Activated naive CD4-positive, alpha-beta T cell treated with anti-CD3 and anti-CD28 coated beads for 36 hours (primary cell): ENCODE measurements at places on chromosomes 12 and 14.
A peak's percentile ranks its signal among the peaks of the same experiment; 100 is the strongest.

- H3K4me3 ChIP-seq = no peak overlapping the region
- no peak overlapping the region for H3K27ac ChIP-seq
- DNase-seq = no peak
- H3K4me1 ChIP-seq = peaks cover 10% of the 10 kb centered on the region
- no peaks in the 10 kb centered on the region for H3K36me3 ChIP-seq
These were observed 268.0 kb downstream of the KCNC2 start for GRCh38 chr12:74941670-74942069.

DNA sequence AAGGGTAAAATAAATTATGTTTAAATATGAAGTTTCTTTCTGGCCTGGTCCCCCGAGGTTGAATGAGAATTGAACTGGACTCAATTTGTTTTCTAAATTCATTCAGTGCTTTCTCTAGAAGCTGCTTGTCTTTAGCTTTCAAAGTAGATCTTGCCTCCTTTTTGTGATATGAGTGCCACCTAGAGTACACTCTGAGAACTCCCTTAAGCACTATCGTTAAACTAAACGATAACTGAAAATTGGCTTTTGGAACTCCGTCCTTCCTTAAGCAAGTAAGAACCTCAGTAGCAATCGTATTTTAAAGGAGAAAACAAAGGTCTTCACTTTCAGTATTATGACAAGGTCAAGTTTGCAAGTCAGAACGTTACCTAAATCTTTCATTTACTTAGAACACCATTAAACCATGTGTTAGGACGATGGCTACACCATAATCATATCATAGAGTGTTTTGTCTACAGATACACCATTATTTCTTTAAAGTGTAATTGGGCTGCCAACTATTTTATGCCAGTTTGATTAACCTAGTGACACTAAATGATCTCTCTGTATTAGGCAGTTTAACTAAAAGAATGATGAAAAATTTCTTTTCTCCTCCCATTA, 364.8 kb downstream of the SNAPC1 start:
- no peaks in the 10 kb centered on the region for H3K4me1 ChIP-seq
- H3K36me3 ChIP-seq = no peaks in the 10 kb centered on the region
- H3K4me3 ChIP-seq = no peak overlapping the region
- H3K27ac ChIP-seq = no peak overlapping the region
- H3K27me3 ChIP-seq = peaks cover 29% of the 10 kb centered on the region
- DNase-seq = peak; percentile 5

DNA sequence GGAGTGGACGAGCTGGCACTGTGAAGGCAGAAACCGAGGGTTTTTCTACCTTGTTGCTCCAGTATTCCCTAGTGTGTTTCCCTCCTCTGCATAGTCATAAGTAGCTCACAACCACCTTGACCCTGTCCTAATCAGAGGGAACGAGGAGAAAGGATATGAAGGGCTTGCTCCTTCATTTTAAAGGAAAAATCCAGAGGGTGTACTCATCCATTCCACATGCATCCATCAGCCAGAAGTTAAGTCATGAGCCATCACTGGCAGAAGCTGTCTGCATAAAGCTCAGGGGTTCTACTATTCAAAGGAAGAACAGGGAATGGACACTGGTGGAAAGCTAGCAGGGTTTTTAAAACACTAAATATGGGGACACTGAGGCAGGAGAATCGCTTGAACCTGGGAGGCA, 84.3 kb upstream of the FOXN3 start:
- peaks cover 28% of the 10 kb centered on the region for H3K4me1 ChIP-seq
- H3K36me3 ChIP-seq = peaks cover 4% of the 10 kb centered on the region
- no peak for DNase-seq
- H3K27me3 ChIP-seq = no peaks in the 10 kb centered on the region
- no peak overlapping the region for H3K4me3 ChIP-seq

GRCh38 chr12:53670971-53671370, 4.9 kb downstream of the ATP5MC2 start:
- H3K27me3 ChIP-seq = no peaks in the 10 kb centered on the region
- H3K4me3 ChIP-seq = no peak overlapping the region
- no peak overlapping the region for H3K27ac ChIP-seq
- H3K36me3 ChIP-seq = peaks cover 65% of the 10 kb centered on the region
- no peak for DNase-seq

GRCh38 chr12:108302403-108303311, 36.5 kb downstream of the CMKLR1 start:
- H3K27me3 ChIP-seq = peaks cover 12% of the 10 kb centered on the region
- H3K4me1 ChIP-seq = no peaks in the 10 kb centered on the region
- no peak overlapping the region for H3K4me3 ChIP-seq
- DNase-seq = no peak

DNA sequence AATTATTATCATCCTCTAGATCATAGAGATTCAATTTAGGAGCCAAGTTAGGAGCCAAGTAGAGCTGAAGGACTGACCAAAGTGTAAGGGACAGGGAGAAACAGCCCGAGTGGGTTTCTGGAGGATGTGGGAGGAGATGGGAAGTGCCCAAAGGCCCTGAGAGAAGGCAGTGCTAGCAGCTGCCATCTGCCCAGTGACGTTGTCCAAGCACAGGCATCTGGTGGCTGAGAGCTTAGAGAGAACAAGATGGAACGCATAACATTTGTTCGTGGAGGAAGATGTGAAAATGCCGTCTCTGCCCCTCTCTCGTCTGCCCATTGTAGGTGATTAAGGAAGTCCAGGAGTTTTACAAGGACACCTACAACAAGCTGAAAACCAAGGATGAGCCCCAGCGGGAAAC, 34.7 kb downstream of the CD9 start:
- no peaks in the 10 kb centered on the region for H3K27me3 ChIP-seq
- H3K4me3 ChIP-seq = no peak overlapping the region

- no peaks in the 10 kb centered on the region for H3K36me3 ChIP-seq
- H3K4me3 ChIP-seq = no peak overlapping the region
- peak; percentile 67 for DNase-seq
- no peak overlapping the region for H3K27ac ChIP-seq
These were observed 6.2 kb upstream of the PLEKHH1 start for GRCh38 chr14:67526676-67527459.

DNA sequence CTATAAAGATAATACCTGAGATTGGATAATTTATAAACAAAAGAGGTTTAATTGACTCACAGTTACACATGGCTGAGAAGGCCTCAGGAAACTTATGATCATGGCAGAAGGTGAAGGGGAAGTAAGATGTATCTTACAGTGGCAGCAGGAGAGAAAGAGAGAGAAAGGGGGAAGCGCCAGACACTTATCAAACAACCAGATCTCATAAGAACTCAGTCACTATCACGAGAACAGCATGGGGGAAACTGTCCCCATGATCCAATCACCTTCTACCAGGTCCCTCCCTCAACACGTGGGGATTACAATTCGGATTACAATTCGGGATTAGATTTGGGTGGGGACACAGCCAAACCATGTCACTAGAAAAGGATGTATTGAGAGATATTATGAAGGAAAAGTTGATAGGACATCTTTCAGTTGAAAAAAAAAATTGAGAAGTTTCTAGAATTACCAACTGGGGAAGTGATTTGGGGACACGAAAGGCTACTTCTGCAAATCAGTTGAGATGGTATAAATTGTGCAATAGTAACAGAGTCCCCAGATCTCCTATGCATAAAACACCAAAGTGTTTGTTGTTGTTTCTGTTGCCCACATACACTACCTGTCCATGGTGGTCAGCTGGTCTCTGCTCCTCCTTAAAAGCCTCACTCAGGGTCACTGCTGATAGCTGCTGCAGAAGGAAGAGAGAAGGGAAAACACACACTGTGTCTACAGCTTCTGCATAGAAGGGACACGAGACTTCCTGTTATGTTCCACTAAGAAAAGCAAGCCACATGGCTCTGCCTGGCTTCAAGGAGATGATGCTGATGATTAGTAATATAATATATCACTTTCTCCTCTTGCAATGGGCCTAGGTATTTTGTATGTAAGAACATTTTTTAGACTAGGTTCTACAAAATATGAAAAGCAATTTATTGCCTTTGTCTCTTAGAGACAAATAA, 465.5 kb downstream of the PDZRN4 start:
- no peaks in the 10 kb centered on the region for H3K36me3 ChIP-seq
- H3K4me3 ChIP-seq = no peak overlapping the region
- H3K27ac ChIP-seq = no peak overlapping the region
